ENCODE measurements at places on chromosomes 1 and 21.

GRCh38 chr1:94773931-94774422 is 46.2 kb upstream of the SLC44A3 start:
- no peak for DNase-seq

DNA sequence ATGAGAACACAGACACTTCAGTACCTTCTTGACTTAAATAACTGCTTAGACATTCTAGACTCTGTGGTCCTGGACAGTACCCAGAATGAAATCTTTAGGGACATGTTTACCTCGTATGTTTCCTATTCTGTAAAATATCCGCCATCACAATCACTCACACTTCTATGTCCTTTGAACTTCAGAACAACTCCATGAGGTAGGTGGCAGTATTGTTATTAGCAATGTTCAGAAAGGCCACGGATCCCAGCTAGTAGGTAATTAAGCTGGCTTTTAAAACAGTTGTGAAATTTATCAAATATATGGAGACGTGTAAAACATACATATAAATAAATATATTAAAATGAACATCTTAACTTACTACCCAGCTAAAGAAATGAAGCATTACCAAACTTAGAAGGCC is 83.4 kb downstream of the CACHD1 start:
- no peak for DNase-seq

GRCh38 chr1:238063454-238063853 is 172.7 kb upstream of the ZP4 start:
- no peak for DNase-seq

DNA sequence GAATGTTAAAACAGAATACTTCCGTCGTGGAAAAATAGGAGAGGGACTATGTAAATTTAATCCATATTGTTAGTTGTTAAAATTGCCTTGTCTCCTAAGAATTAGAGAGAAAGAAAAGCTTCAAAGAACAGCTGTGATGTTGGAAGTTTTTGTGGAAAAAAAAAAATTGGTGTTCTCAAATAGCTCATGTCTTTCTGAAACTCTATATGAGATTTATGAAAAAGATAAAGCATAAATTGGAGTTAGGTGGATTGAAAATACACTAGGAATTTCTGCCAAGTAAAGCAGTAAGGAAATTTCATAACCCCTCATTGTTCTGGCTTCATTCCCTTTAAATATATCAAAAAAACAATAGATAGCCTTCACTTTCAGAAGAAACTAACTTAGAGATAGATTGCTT is 274.0 kb upstream of the ADAMTS5 start:
- no peak for DNase-seq

DNA sequence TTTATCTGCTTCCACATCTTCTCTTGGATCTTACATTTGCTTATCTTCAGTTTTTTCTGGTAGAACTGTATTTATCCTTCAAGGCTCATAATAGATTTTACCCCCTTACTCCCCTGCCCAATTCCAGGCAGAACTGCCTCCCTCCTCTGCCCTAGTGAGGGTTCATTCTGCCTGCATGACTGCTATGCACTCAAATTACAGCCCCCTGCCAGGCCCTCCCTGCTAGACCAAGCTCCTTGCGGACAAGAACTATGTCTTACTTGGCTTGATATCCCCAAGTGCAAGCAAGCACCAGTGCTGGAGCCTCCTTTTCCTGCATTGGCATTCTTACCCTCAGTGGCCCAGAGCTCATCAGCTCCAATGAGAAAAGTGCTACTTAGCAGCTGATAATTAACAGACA is 18.1 kb downstream of the MAPKAPK2 start:
- DNase-seq: no peak

GRCh38 chr1:164950541-164950986 is 391.6 kb downstream of the PBX1 start:
- DNase-seq: no peak

GRCh38 chr1:69570356-69570755 is 2.6 kb downstream of the LRRC7 start:
- DNase-seq: no peak

DNA sequence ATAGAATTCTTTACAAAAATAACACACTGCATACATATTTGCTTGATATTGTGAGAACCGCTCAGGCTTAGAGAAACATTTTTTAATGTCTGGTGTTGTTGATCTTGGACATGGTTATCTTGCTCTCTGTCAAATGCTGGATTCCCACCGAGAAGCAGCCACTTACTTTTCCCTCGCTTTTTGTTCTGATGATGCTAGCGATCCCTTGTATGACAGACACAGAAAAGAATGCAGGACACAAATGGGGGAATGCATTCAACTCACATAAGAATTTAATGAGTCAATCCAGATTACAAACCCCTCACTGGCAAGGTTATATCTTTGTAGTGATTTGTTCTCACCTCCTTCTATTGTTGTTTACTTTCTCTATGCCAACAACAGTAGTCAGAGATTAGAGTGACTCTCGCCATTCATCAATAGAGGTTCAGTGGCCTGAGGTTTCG is 76.8 kb upstream of the AKT3 start:
- no peak for DNase-seq

- no peak for DNase-seq
Measured at GRCh38 chr1:11151826-11152612, 37.1 kb upstream of the ANGPTL7 start.

- DNase-seq: no peak
Measured at GRCh38 chr1:59412718-59413326, 115.9 kb downstream of the FGGY start.

DNA sequence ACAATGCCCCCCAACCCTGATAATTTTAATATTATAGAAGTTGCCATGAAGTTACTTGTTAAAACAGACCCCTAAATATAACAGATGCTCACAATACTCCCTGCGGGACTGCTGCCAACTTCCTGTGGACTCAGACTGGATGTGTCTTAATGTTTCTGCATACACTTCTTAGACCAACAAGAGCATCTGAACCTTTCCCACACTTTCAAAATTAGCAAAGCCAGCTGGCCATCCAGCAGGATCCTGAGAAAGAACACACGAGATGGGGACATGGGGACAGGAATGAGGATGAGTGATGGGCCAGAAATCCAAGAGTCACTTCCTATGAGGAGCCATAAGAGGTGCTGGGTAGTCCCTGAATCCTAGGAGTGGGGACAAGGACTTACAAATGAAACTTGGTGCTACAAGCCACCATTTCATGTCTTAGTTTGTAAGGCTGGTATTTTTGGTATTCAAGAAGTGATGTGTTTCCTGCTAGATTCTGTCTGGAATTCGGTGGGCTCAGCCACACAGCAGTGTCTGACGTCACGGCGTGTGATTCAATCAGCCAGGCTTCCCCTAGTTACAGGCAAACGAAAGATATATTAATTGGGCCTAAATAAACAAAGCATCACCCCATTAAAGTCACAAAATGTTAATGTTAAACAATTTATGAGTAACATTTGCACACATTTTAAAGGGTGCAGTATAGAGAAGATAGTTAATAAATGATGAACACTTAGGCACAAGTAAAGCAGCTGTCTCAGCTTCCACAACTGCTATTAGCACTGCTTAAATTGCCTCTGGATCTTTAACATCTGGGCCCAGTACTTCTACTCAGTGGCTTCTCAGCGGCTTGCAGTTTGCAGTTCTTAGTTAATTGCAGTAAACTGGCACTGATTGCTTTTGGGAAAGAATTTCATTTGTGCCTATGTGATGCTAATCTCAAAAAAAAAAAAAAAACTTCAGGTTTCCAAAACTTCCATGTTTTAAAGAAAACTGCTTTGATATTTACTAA is 41.2 kb upstream of the RGS8 start:
- DNase-seq: no peak

DNA sequence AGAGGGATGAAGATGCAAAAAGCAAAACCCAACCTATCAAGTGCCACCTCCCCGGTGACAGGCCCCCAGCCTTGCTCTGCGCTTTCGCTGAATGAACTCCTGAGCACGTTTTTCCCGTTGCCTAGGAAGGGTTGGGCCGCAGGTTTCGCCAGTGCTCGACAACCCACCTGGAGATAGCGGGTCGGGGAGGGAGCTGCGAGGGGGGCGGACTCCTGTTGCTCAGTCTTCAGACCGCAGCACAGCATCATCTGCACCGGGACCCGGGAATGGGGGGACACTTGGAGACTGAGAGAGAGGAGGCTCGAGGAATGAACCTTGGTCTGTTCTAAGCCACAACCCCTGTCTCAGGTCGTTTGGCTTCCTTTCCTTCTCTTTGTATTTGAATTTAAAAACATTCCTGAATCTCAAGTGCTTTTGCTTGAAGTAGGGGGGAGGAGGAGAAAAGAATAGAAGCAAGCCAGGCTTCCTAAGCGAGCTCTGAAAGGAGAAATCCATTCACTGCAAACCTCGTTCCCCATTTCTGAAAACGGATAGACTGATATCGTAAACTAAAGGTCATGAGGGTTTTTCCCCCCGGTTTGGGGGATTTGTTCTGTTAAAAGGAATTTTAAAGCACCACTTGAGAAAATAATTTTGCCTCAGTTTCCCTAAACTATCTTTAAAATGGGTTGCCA is 1.2 kb downstream of the AK5 start:
- no peak for DNase-seq

- no peak for DNase-seq
Measured at GRCh38 chr1:25758466-25759070, 41.4 kb upstream of the SELENON start.

- DNase-seq: no peak
Measured at GRCh38 chr1:12596007-12596821, 21.8 kb downstream of the DHRS3 start.

- no peak for DNase-seq
Measured at GRCh38 chr1:178385662-178386061, 111.1 kb downstream of the CLEC20A start.

DNA sequence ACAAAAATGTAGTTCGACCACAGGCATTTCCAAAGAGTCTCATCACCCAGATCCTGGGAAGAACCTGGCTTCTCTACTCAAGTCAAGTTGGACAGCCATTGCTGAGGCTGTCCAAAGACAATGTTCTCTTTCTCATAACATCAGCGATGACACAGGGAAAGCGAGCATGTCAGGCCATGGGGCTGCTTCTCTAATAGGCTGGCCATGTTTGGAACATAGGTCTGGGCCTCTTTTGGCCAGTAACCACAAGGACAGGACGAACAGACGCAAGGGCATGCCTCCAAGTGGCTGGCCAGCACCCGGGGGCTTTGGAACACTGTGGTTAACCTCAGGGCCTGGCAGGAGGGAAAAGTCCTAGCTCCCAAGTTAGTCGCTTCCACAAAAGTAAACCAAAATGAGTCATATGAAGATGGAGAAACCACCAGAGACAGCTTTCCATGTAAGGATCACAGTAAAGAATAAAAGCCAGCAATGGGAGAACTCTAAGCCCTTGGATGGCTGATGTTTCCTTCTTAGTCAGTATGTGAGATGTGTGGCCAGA is 80.6 kb upstream of the SLC44A3 start:
- DNase-seq: no peak

DNA sequence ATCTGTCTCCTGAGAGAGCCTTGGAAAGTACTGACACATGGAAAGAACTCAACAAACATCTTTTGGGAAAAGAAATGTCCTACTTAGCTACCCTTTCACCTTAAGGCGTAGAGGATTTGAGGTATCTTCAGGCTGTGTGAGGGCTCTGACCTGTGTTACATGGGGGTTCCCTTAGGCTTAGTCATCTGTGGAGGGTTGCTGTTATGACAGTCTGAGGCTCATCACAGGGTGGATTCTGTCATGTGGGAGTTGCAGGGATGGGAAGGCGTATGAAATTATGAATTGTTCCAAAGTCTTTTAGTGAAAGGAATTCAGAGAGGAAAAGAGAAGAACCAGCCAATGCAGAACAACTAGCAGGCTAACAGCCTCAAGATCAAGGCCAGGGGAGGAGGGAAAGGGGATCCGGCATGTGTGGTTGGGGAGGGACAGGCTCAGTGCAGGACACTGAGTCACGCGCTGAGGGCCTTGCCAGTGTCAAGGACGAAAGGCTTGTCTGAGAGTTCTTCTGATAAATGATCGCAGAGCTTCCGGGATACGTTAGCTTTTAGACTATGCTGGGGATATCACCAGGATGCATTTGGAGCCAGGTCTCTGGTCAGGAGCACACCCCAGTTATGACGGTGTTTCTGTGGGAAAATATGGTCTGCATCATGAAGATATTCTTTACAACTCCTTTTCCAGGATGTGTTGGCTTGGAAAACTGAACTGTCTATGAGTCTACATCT is 24.6 kb upstream of the PLA2G2C start:
- DNase-seq: no peak

DNA sequence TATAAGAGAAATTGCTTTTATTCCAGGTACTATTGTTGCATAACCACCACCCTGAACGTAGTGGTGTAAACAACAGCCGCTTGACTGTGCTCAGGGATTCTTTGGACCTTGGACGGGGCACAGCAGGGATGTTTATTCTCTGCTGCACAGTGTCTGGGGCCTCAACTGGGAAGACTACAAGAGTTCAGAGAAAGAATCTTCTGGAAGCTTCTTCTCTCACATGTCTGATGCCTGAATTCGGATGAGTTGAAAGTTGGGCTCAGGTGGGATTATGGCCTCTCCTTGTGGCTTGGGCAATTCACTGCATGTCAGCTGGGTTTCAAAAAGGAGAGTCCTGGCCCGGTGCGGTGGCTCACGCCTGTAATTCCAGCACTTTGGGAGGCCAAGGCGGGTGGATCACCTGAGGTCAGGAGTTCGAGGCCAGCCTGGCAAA is 19.0 kb upstream of the SSBP3 start:
- no peak for DNase-seq

DNA sequence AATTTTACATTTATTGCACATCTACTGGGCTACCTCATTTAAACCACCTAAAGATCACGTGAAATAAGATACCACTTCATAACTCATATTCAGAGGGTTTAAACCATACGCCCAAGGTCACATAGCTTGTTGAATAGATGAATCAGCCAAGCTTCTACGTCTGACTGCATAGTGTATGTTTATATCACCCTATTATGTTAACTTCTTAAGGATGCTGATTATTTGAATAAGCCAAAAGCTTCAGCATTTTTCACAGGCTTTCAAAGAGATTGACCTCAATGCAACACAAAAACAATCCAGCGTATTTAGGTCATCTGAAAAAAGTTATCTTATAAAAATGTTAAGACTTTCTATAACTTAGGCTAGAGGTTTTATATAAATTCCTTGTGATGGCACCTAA is 373.8 kb downstream of the TGFB2 start:
- no peak for DNase-seq

DNA sequence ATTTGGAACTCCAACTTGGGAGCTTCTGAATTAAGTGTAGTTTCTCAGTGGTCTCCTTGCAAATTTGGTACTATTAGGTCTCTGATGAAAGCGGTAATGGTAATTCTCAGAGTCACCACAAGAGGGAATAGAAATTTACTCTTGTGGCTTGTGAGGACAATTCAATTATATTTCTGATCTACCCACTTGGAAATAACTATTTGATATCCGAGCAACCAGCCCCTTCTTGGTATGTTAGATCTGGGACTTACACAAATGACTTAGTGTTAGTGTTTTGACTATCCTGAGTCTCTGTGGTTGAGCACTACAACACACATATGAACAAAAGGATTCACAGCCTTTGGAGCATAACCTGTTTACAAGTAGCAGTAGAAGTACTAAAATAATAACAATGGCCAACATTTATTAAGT is 68.1 kb downstream of the RPS6KA1 start:
- DNase-seq: no peak

Data from hypothalamus (tissue), 51 donors.